ENCODE measurements at places on chromosomes 13 and 19.

- no peak for DNase-seq
These were observed 17.3 kb downstream of the NCR1 start for GRCh38 chr19:54923276-54923675.

- no peak for DNase-seq
These were observed 632.0 kb downstream of the SLITRK5 start for GRCh38 chr13:88303157-88303556.

DNA sequence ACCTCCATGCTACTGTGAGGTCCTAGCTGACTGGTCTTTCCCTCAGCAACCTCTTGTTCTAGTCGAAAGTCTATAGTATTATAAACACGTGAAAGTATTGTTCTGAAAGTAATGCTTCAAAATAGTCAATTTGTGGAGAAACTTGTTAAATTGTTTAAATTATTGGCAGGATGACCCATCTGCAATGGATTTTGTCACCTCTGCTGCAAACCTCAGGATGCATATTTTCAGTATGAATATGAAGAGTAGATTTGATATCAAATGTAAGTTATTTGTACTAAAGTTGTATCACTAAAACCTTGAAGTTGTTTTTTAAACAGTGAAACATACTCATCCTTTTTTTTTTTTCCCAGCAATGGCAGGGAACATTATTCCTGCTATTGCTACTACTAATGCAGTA lies 25.9 kb downstream of the UBA2 start:
- DNase-seq: no peak

- peak; percentile 83 for DNase-seq
These were observed 45.2 kb downstream of the CDADC1 start for GRCh38 chr13:49292742-49293486.

GRCh38 chr13:43157796-43158195 lies 134.4 kb downstream of the DNAJC15 start:
- no peak for DNase-seq

GRCh38 chr13:62014299-62014698 lies 598.6 kb upstream of the PCDH20 start:
- peak; percentile 42 for DNase-seq

- no peak for DNase-seq
These were observed 41.9 kb downstream of the NFIX start for GRCh38 chr19:13037161-13037560.

- DNase-seq: no peak
These were observed 118.6 kb downstream of the URI1 start for GRCh38 chr19:30060531-30061222.

DNA sequence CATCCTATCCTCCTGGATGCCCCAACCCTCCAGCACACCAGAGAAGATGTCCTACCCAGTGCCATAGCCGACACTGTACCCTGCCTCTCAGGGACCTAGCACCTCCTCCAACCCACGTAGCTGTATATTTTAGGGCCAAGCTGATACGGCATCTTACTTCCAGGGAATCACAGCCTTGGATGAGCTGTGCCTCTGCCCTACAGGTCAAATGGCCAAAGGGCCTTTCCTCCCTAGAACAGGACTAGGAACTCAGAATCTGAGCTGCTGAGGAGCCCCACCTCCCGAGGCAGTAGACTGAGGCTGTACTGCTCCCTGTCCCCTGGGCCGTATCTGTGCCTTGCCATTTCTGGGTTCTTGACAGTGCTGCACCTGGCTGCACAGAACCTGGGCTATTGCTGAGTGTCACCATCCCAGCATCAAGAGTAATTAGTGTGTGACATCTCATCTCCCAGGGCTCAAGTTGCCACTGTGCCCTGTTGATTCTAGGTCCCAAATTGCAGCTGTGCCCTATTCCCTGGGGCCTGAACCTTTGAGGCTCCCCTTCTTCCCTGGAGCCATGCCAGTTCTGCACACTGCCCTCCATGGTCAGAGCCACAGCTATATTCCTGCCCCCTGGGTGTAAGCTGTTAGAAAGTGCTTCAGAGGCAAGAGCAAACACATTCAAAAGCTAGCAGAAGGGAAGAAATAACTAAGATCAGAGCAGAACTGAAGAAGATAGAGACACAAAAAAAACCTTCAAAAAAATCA lies 41.0 kb downstream of the VWA8 start:
- DNase-seq: no peak

- DNase-seq: no peak
These were observed 131.0 kb downstream of the TNFRSF19 start for GRCh38 chr13:23701186-23701585.

- DNase-seq: no peak
These were observed 32.1 kb upstream of the SOX1 start for GRCh38 chr13:112034846-112035245.

DNA sequence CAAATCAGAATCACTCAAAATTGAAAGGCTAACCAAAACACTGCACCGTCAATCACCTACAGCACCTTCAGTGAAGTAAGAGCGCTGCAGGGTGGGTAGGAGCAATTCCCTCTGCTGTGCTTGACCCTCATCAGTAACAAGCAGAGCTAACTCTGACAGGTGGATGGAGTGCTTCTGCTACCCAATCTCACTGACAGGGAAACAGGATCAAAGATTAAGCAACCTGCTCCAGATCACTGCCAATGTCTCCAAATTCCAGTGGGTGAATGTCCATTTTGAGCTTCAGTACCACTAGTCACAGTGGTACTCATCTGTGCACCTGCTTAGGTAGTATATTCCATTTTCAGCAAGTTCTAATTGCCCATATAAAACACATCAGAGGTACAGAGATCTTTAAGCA lies 25.2 kb downstream of the BRD4 start:
- DNase-seq: no peak

- DNase-seq: no peak
These were observed 66.6 kb downstream of the SPRYD7 start for GRCh38 chr13:49869519-49869918.

DNA sequence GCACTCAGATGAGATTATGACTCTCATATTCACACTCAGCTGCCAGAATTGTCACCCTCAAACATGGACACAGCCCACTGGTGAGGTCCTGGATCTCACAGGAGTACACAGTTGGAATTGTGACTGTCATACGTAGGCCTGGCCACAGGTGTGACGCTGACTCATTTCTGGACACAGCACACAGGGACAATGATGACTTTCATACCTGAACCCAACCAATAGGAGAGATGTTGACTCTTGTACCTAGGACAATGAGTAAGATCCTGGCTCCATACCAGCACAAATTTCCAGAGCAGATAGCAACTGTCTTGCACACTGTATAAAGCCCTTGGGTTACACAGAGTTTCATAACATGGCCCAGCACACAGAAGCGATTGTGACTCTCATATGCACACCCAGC lies 46.4 kb downstream of the ZNF85 start:
- no peak for DNase-seq

GRCh38 chr19:24040621-24041020 lies 46.4 kb upstream of the ZNF254 start:
- no peak for DNase-seq

GRCh38 chr19:2600914-2601870 lies 101.3 kb downstream of the GNG7 start:
- no peak for DNase-seq

GRCh38 chr13:67148161-67148571 lies 82.0 kb downstream of the PCDH9 start:
- no peak for DNase-seq

DNA sequence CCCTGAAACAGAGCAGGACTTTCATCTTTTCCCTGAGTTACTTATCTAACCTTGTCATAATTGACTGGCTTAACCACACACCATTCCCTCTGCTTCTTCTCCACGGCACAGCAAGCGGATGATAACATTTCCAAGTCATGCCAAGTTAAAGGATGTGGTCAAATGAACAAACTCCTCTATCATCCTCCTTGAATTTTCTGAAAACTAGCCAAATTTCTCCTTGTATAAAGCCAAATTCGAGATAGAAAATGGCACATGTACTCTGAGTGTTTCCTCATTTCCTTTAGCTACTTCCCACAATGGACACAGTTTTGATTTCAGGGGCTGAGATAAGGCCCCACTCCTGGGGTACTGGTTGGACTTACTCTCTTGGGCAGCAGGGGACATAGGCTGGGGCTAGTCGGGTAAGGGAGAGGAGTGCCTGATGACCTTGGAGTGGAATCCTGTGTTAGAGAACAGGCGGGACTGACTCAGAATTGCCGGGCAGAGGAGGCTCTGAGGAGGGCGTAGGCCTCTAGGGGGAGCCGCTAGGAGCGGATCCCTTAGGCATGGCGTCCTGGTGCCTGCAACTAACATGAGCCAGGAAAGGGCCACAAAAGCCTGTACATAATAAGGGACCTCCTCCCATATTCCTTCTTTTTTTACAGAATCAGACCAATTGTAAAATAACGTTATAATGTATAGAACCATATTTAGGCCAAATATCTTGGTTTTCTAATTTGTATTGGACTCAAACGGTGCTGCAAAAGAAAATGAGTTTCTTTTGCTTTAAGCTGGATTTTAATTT lies 20.3 kb upstream of the TMTC4 start:
- no peak for DNase-seq

GRCh38 chr13:31072041-31072440 lies 89.7 kb downstream of the HSPH1 start:
- no peak for DNase-seq

DNA sequence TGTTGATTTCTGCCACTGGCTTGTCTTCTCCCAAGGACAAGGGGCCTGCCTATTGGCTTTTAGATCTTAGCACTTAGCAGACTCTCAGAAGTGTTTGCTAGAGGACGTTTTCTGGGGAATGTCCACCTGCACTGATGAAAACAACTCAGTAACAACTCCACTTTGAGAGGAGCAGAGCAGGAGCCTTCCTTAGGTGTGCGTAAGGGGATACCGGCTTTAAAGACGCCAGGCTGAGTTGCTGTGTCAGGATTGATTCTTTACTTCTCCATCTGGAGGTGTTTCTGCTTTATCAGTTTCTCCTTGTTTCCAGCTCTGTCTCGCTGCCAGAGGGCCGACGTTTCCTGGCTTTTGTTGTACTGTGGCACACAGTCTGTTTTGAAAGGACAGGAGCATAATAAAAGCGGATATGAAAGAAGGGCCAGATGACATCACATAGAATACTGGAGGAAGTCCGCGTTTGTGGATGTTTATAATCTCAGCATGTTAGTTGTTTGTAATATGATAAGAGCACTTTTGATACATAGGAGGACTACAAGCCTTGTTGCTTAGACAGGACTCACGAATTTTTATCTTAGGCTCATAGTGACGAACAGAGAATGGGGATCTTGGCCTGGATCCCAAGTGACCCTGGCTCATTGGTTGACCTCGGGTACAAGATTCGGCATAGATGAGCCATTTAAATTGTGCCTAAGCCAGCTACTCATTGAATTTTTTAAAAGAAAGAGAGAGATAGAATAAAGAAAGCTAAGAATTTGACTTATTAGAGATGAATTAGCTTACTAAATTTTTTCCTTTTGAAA lies 34.6 kb downstream of the COL4A2 start:
- DNase-seq: no peak

- DNase-seq: no peak
These were observed 413.9 kb downstream of the SLITRK5 start for GRCh38 chr13:88085036-88085435.

DNA sequence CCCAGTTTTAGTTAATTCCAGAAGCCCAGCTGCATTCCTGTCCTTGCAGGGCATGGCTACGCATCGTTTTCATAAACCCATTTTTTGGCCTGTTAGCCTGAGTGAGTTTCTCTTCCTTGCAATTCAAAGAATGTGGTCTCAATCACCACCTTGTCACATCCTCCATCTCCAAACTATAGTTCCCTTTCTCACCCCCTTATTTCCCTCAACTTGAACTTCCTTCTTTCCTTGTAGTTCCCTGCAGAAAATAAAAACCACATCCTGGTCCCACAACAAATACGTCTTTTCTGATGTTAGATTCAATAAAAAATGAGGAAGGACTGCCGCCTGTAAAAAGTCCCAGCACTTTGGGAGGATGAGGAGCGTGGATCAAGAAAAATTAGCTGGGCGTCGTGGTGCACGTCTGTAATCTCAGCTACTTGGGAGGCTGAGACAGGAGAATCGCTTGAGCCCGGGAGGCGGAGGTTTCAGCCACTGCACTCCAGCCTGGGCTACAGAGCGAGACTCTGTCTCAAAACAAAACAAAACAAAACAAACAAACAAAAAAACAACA lies 13.2 kb downstream of the ADGRE3 start:
- no peak for DNase-seq

DNA sequence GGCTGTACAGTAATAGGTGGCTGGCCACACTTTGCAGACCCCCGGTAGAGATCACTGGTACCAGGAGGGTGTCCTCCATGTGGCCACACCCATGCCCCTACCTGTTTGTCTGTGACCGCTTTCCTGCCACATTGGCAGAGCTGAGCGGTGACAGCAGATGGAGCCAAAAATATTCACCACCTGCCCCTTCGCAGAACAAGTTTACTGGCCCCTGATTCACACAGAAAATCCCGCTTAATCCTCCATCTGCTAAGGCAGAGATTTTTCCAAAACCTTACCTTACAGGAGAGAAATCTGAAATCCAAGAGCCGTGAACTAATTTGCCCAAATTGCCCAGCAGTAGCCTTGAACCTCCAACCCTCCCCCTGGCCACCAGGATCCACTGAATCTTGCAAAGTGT lies 52.1 kb downstream of the MYO9B start:
- DNase-seq: no peak

Data from right lung (tissue), 10 donors.